GM20000 (cell line): ENCODE measurements at places on chromosomes 3 and 15.

- DNase-seq, result peak; percentile 34
These were observed 4.3 kb downstream of the CSRNP1 start for GRCh38 chr3:39149059-39149455.

DNA sequence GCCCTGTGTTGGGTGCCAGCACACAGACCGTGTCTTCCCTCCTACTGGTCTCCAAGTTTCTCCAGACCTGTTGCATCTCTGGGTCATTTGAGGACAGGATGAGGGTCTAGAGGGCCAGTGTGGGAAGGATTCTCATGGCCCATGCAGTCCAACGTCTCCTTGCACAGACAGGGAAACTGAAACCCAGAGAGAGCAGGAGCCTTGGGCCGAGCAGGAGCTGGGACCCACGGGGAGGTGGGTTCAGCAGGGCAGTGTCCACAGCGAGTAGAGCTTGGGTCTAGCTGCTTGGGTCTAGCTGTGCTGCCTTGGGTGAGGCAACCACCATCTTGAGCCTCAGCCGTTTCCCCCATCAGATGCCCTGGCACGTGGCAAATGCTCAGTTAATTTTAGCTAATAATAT lies 32.3 kb downstream of the HDAC11 start:
- DNase-seq, result no peak

DNA sequence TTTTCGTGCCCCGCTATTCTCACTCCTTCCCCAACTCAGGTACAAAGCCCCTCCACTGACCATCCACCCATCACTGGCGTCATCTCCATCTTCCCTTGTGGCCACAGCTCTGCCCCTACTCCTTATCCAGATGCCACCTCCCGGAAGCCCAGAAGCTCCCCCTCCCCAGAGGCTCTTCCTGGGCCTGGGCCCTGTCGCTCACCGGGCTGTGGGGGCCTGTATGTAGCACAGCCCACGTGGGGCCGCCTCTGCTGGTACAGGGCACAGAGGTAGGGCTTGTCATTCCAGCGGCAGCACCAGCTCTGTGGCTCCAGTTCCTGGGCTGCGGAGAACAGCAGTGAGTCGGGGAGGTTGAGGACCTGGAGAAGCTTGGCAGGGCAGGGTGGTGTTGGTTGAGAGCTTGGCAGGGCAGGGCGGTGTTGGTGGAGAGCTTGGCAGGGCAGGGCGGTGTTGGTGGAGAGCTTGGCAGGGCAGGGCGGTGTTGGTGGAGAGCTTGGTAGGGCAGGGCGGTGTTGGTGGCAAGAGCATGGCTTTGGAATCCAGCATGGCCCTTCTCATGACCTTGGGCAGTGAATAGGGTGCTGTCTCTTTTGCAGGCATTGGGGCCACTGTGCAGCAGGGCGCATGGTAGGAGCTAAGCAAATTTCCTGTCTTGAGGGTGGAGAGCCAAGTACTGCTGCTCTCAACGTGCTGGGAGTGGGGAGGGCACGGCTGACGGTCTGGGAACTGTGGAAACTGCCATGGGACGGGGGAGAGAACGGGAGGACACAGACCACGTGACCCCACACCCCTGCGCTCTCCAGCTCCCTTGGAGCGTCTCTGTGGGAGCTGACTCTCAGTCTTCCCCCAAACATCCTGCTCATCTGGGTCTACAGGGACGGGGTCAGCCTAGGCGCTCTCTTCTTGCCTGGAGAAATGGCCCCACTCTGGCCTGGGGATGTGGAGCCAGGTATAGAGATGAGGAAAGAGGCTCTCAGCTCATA lies 43.4 kb downstream of the MUC20 start:
- DNase-seq, result peak; percentile 16

DNA sequence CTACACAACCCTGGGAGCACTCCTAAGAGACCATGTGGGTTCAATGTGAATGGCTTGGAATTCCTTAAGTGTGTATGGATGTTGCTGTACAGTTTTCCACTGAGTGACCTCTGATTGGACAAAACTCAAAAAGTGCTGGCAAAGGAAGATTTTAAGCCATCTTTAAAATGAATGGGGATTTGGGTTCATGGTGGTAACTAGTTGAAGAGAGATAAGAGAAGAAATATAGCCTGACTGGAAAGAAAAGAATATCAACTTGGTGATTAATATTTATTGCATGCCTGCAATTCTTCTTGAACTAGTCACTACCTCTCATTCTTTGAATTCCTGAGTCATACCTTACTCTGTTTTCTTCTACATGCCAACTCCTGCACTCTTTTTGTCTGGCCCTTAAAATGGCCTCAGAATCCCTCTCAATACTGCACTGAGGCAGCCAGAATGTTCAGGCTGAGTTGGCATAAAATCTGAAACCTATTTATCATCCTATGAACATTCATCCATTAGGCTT lies 124.7 kb downstream of the RPL22L1 start:
- no peak for DNase-seq

- no peak for DNase-seq
These were observed 1035.4 kb upstream of the SEMA6D start for GRCh38 chr15:46681901-46682300.

DNA sequence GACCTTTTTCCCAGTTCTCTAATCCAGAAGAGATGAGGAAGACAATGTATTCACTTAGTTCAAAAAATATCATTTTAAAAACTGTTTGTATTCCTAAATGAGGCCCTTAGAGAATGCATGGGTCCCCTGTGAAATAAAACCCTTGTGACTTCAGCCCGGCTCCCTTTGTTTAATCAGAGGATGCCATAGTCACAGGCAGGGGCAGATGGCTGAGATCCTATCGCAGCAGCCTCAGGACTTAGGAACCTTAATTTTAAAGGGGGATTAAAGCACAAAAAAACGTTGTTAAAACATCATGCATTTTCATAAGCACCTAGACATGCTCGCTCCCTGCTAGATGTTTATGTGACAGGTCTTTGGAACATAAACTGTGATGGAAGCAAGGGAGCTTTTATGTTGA lies 176.6 kb downstream of the IL20RB start:
- DNase-seq, result no peak
